ENCODE measurements at places on chromosomes 2 and 18.

GRCh38 chr2:133040170-133040569, 370.2 kb upstream of the LYPD1 start:
- DNase-seq: no peak

- DNase-seq: no peak
Measured at GRCh38 chr2:905833-906140, 44.9 kb upstream of the SNTG2 start.

GRCh38 chr18:11993264-11993916, 12.1 kb downstream of the IMPA2 start:
- no peak for DNase-seq

- DNase-seq: no peak
Measured at GRCh38 chr2:197615016-197615652, 60.3 kb downstream of the RFTN2 start.

- DNase-seq: peak; percentile 69
Measured at GRCh38 chr2:234289834-234290590, 206.9 kb downstream of the ARL4C start.

- DNase-seq: no peak
Measured at GRCh38 chr18:37426586-37426985, 139.0 kb downstream of the CELF4 start.

DNA sequence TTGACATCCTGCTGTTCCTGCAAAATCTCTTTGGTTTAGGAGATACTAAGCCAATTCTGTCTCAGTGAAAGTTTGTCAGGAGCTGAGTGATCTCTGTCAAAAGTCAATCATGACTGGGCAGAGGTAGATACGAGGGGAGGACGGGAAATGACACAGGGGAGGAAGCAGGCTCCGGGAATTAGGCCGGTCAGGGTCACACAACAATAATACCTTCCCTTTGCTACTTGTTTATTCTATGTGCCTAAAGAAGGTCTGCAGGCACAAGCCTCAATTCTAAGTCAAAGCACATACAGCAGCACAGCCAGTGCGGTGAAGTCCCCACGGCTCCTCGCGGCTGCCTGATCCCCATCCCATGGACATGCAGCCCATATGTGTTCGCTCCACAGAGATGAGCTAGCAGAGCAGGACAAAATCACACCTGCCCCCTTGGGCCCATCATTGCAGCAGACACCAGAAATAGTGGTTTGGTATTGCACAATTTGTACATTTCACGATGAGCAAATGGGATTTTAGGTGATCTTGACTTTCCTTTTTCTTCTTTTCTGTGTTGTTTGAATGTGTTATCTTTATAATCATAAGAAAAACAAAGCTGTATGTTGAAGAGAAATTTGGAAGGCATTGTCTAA, 141.4 kb downstream of the VAPA start:
- no peak for DNase-seq

- no peak for DNase-seq
Measured at GRCh38 chr2:134917360-134917865, 1.2 kb upstream of the CCNT2 start.

GRCh38 chr18:2325308-2325849, 245.9 kb downstream of the METTL4 start:
- no peak for DNase-seq
